ENCODE measurements at places on chromosomes 16 and 17.
A peak's percentile ranks its signal among the peaks of the same experiment; 100 is the strongest.

DNA sequence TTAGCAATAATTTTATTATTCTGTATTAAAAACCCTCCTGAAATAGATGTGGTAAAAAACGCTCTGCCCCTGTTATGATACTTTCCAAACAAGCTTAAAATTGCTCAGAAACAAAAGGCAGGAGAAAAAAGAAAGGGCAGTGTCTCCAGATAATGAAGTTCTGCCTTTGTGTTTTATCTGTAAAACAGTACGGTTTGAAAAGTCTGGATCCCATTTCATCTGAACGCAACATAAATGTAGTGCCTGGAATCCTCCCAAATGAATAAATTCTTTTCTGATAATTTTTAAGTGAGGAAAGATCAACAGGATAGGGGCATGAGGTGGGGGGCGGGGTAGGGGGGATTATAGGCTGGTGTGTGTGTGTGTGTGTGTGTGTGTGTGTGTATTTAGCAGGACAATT lies 87.5 kb upstream of the SOX9 start:
- DNase-seq, result no peak

- no peak for DNase-seq
Measured at GRCh38 chr16:31007684-31008083, 2.8 kb downstream of the STX1B start.

GRCh38 chr17:57440522-57441269 lies 184.4 kb downstream of the MSI2 start:
- DNase-seq, result peak; percentile 56

DNA sequence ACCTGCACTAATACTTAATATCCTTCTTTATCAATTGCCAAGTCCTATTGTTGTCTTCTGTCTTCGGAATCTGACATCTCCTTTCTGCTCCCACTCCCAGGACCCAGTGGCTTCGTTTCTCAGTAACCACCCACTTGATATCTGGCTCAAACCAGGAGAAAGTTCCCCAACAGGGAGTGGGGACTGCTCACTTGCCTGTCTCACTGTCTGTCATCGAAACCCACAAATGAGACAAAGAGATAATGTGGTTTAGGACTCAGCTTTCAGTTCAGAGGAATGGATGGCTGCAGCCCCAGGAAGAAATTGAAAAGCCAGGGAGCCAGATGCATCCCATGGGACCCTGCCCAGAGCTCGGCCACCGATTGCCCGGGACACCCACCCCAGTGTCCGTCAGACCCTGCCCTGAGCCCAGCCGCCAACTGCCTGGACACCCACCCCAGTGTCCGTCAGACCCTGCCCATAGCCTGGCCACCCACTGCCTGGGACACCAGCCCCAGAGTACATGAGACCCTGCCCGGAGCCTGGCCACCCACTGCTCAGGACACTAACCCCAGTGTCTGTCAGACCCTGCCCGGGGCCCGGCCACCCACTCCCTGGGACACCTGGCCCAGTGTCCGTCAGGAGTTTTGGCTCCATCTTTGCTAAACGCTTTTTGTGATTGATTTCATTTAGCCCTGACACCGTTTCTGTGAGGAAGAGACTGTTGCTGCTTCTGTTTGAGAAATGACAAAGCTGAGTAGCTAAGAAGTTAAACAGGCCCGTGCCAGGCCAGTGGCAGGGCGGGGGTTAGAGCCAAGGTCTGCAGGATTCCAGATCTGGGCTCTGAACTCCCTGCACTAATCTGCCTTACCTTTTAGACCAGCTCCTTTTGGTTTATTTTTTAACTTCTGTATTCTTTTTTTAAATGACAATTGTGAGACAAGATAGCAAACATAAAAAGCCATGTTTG lies 251.4 kb downstream of the PHKB start:
- no peak for DNase-seq

- no peak for DNase-seq
Measured at GRCh38 chr16:62977876-62978275, 941.6 kb upstream of the CDH8 start.

DNA sequence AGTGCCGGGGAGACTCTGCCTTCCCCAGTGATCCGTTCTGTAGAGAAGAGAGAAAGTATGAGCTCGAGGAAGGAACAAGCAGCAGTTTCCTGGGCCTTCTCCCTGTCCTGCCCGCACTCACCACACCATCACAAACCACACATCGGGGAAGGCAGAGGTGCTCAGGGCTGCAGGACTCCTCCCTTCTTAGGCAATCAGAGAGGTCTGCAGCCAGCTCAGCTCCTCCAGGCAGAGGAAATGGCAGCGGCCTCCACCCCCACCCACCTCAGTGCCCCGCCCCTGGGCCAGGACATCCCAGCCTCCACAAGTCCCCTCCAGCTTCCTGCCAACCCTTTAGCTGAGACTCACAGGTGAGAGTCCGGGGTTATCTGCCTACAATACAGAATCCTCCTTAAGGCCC lies 2.0 kb downstream of the ZNF319 start:
- DNase-seq, result peak; percentile 57

- DNase-seq, result no peak
Measured at GRCh38 chr17:79457889-79458288, 153.0 kb downstream of the RBFOX3 start.

DNA sequence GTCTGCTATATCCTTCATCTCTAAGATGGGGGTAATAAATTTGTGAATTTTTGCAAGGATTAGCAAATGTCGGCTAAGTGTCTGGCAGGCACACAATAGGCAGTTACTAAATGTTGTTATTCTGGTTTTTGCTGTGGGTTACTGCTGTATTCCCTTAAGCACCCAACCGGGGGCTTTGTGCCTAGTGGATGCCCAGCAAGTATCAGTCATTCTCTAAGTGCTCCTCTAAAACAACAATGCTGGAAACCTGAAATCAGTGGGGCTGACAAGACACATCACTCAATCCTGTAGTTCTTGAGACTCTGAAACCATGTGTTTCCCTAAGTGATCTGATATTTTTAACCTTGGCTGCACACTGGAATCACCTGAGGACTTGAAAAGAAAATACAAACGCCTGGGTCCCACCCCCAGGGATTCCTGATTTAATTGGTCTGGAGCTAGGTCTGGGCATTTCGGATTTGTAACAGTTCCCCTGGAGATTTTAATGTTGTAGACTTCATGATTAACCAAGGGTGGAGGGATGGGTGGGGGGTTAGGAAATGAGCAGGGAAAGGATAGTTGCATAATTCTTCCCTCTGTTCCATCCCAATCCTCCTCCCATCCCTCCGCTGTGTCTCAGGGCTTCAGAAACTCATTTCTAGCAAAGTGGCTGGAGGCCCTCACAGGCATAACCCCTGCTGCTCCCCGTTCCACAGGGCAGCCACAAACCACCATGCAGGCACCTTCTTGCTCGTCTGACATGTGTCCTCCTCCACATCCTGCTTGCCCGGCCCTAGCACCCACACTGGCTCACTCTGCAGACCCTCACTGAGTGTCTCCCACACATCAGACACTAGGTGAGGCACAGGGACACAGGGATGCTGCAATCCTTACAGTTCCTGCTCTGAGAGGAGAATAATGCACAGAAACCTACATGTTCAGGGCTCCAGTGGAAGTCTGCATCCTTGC lies 61.7 kb upstream of the LYRM9 start:
- no peak for DNase-seq

DNA sequence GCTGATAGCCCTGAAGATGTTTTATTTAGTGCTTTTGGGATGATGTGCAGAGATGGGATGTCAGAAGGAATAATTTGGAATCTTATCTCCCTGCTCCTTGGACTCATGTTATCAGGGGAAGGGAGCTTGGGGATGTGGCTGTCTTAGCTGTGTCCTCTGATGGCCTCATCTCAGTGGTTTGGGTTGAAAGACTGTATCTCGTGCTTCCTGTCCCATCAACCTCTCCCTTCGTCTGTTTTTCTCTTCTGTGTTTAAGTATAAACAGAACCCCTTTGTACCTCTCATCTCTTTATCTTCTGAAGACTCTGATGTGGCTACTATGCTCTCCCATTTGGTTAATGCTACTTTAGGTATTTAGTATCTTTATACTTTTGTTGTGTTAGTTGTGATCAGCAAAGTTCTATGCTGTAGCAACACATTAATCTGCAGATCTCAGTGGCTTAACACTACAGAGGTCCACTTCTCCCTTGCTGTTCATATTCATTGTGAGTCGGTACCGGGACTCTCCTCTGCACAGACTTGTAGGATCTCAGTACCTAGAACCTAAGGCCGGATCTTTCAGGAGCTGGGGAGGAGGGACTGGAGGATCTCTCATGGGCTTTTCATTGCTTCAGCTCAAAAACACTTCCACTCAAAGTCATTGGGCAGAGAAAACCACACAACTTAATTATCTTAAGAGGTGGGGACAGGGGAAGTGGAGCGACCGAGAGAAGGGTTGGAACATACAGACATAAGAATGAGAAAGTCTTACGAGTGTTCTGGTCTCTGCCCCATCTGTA lies 28.8 kb downstream of the PRKCA start:
- DNase-seq, result peak; percentile 11

- no peak for DNase-seq
Measured at GRCh38 chr17:57872536-57872935, 22.7 kb upstream of the MRPS23 start.

DNA sequence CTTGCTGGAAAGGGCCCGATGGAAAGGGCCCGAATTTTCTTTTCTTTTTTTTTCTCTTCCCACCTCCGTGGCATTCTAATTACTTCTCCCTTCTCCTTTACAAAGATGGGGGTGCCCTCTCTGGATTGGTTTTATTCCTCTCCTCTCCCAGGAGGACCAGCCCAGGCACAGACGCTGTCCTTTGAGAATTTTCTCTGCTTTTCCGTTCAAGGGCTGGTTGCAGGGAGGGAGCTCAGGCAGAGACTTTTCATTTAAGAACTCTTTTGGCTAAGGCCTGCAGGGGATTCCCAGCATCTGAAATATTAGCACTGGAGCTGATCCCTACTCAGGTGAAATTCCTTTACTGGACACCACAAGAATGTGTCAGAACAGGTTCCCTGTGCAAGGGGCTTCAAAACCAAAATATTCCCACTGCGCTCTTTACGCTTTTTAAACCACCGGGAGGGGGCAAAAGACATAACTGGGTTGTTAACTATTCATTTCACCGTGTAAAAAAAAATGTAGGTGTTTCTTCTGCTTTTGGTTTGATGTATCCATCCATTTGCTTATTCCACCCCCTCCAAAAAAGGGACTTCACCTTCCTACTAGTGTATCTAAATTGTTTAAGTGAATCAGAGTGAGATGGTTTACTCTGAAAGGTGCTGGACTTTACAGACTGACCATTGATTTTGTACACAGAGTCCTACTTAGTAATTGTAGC lies 1.4 kb downstream of the NFAT5 start:
- DNase-seq, result no peak

GRCh38 chr16:82888591-82889001 lies 261.8 kb downstream of the CDH13 start:
- DNase-seq, result no peak

DNA sequence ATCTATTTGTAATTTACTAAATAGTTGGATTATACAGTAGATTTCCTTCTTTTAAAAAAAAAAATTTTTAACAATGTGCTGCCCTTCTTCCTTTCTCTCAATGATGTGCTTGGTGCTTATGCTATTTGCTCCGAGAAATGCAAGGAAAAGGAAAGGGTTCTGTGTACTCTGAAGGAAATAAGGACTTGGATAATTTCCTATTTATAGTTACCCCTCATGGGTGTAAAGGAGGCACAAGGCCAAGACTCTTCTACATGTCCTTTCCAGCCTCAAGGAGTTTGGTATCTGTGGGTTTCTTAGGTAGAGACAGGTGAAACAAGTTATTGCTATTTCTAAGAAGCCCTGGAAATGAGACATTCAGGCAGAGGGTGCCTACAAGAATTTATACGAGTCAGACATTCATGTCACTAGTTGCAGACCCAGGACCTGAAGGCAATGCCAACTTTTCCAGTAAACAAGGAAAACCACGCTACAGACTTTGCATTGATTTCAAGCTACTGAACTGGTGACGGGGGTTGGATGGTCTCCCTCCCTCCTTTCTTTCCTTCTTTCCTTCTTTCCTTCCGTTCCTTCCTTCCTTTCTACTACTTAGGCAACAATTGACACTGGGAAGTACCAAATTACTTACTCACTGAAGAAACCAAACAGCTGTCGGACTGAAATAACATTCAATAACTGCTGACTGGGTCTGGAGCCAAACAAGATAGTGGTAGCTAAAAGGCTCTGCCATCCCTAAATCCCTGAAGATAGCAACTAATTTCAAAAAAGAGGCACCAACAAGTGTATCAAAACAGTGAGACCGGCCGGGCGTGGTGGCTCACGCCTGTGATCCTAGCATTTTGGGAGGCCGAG lies 33.8 kb upstream of the GHDC start:
- no peak for DNase-seq

- DNase-seq, result no peak
Measured at GRCh38 chr16:76598498-76598897, 321.3 kb downstream of the CNTNAP4 start.

DNA sequence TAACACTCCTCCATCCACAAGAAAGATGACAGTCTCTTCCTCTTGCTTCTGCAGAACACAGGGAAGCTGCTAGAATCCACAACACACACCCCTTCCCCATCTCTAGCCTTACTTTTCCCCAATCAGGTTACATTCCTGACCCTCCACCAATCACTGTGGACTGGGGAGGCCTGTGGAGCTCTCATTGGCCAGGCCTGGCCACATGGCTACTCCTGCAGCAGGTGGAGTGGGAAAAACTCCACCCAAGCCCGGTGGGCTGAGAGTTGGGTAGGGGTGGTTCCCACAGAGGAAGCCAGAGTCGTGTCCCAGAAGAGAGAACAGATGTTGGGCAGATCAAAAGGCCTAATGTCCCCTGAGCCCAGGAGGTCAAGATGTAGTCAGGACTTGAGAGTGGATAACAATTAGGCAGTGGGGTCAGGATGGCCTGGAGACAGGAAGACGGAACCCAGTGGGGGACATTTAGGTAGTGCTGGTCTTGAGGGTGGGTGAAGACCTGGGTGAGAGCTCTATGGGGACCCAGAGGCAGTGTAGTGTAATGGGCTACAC lies 22.1 kb downstream of the COQ7 start:
- no peak for DNase-seq

DNA sequence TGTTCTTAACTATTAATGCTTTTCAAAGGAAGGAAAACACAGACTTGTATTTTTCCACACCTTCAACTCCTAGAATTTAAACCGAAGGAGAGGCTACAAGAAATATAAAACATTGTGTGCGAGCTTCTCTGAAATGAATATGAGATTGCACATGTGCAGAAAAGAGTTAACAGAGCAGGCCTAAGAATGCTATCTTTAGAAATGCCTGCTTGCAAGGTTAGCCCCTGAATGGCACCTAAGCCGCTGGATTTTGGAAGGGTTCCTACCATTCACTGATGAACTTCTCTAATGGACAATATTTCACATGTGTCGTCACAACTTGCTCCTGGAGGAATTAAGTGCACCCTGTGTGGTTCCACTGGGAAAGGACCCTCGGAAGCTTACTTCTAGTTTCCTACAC lies 69.3 kb downstream of the FBXL20 start:
- no peak for DNase-seq

DNA sequence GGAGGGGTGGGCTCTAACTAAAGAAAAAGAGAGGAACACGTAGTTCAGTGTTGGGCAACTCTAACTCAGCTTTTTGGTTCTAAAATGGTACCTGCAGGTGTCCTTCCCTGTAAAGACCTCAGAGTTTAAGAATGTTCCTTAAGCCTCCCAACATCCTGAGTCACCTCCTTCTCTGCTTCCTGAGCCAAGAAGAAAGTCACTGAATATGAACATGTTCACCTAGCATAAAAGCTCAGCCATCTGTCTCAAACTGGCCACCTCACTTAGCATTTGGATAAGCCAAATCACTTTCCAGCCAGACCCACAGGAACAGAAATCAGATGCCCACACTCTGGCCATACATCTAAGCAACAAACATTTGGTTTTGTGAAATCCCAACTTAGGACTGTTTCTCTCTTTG lies 3.7 kb downstream of the TMEM98 start:
- DNase-seq, result no peak

- no peak for DNase-seq
Measured at GRCh38 chr17:83203073-83203471, 123.7 kb downstream of the METRNL start.

- DNase-seq, result no peak
Measured at GRCh38 chr17:6506679-6507231, 49.6 kb downstream of the PITPNM3 start.

Data from activated gamma-delta T cell treated with Interleukin-2 at 50 U/mL for 16 hours (primary cell).